ENCODE measurements at places on chromosomes 2 and 18. TPM values are rescaled to one million over a fixed set of nuclear protein-coding genes. Genes with fewer than 3 reads are reported as not detected.

DNA sequence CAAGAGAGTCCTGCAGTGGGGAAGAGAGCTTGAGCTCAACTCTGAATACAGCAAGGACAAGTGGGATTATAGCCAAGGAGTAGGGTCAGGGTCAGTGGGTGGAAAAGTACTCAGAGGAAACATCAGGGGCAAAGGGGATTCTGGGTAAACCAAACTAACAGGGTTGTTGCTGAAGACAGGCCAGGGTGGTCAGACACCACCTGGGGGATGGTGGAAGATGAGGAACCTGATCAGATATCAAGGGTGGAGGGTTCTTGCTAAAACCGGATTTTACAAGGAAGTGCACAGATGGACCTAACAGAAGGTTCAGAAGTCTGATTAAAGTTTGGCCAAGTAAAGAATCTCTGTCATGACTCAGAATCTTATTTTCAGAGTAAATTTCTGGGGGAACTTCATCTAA, 16.5 kb downstream of the OSBPL1A start:
- H3K36me3 ChIP-seq: no peaks in the 10 kb centered on the region
- no peak overlapping the region for H3K4me3 ChIP-seq
- H3K27me3 ChIP-seq: no peaks in the 10 kb centered on the region
- DNase-seq: no peak

- H3K36me3 ChIP-seq: no peaks in the 10 kb centered on the region
- no peak overlapping the region for H3K4me3 ChIP-seq
- H3K4me1 ChIP-seq: no peaks in the 10 kb centered on the region
- no peak overlapping the region for H3K27ac ChIP-seq
Measured at GRCh38 chr2:110858135-110858725, 125.9 kb downstream of the ACOXL start.

- H3K36me3 ChIP-seq: no peaks in the 10 kb centered on the region
- no peak for DNase-seq
- no peak overlapping the region for H3K27ac ChIP-seq
- H3K4me1 ChIP-seq: no peaks in the 10 kb centered on the region
Measured at GRCh38 chr2:154495455-154495868, 203.0 kb upstream of the KCNJ3 start.

DNA sequence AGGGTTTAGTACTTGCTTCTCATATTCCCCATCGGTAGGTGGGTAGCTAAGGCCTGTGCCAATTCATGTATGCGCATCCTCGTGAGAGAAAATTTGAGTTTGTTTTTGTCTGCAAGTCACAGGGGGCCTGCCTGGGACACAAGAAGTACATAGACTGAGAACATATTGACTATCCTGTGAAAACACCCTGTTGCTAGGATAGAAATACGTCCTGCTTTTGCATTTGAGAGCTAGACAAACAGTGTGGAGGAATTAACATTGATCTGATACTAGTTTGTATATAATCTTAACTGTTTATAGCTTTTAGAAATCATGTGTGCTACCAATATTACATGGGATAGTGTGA, 10.9 kb downstream of the WDR7 start:
- no peak for DNase-seq
- no peaks in the 10 kb centered on the region for H3K36me3 ChIP-seq
- H3K4me3 ChIP-seq: no peak overlapping the region
- no peak overlapping the region for H3K27ac ChIP-seq
- no peaks in the 10 kb centered on the region for H3K4me1 ChIP-seq
- no peaks in the 10 kb centered on the region for H3K27me3 ChIP-seq

Gene POTEC
- not detected for total RNA-seq

Gene TMEM182
- total RNA-seq: 1.4 TPM
